ENCODE measurements at places on chromosomes 12 and 14.

GRCh38 chr12:51511546-51512260, 79.3 kb upstream of the SCN8A start:
- no peak for DNase-seq

DNA sequence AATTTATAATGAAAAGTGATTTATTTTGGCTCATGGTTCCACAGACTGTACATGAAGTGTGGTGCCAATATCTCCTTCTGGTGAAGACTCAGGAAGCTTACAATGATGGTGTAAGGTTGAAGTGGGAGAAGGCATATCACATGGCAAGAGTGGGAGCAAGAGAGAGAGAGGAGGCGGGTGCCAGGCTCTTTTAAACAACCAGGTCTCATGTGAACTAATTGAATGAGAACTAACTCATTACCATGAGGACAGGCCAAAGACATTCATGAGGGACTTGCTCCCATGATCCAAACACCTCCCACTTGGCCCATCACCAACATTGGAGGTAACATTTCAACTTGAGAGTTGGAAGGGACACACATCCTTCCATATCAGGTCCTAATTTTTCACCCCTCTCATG, 155.2 kb downstream of the SLC38A4 start:
- DNase-seq = no peak

DNA sequence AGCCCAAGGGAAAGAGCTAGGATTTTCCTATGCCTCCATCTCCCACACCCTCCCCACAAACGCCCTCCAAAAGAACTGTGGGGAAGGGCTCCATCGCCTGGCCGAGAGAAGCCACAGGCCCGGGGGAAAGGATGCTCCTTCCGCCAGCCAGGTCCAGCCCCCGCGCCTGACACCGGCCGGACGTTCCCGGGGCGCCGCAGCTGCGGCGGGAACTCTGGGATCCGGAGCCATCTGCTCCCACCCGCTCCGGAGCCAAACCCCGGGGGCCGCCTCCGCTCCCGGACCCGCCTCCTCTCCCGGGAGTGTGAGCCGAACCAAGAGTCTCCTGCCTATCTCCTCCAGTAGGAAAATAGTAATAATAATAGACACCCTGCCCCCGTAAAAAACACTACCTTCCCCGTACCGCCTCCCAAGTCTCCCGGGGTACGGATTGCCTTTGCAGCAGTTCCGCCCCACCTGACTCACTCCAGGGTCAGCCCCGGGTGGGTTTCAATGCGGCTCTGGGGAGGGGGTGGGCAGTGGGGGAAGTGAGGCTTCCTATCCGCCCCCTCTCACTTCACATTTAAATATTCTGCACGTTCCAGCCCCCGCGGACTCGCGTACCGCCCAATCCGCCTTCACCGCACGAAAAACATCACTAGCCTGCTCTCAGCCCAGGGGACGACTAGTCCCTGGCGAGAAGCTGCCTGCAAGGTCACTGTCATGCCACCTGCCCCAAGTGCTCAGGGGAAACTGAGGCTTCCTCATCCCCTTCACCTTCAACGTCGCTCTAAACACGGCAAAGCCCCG, 2.4 kb downstream of the AGAP2 start:
- no peak for DNase-seq

DNA sequence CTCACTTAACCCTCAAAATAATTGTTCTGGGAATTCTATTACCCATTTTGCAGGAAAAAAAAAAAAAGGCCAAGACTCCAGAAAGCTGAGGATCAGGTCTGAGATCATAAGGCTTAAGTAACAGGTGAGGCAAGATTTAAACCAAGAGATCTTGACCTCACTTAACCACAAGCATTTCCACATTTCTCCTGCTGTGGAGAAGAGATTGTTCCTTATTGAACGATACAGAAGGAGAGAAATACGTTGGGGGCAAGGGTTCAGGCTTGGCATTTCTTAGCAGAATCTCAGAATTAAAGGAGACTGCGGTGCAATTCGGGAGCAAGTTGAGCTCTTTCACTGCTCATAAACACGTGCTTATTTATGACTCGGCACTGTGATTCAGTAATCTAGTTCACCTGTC, 885.3 kb upstream of the TMEM132C start:
- DNase-seq = no peak

DNA sequence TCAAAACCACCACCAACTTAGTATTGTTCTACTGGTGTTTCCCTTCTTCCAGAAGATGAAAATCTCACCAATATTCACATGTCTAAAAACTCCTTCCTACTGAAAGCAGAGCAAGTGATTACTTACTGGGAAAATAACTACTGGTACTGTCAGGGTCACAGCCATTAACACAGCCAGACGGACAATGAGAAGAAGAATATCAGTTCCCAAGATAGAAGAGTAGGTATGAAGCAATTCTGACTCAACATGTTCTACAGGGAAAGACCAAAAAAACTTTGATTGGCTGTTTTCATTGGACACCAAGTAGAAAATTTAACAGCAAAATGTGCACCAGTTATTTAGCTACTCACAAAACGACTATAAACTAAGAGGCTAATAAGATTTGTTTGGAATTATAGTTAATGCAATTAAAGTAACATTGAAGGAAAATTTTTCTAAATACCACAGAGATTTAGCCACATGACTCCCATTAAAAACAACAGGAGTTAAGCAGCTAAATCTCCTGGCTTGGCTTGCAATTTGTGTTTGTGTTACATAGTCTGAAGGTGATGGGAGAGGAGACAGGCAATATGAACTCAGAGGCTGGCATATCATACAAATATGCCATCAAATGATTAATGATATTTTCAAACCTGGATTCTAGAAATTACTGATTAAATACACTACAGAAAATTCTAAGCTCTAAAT, 9.5 kb downstream of the SLC38A2 start:
- no peak for DNase-seq

GRCh38 chr14:56774503-56774902, 35.8 kb downstream of the OTX2 start:
- no peak for DNase-seq

DNA sequence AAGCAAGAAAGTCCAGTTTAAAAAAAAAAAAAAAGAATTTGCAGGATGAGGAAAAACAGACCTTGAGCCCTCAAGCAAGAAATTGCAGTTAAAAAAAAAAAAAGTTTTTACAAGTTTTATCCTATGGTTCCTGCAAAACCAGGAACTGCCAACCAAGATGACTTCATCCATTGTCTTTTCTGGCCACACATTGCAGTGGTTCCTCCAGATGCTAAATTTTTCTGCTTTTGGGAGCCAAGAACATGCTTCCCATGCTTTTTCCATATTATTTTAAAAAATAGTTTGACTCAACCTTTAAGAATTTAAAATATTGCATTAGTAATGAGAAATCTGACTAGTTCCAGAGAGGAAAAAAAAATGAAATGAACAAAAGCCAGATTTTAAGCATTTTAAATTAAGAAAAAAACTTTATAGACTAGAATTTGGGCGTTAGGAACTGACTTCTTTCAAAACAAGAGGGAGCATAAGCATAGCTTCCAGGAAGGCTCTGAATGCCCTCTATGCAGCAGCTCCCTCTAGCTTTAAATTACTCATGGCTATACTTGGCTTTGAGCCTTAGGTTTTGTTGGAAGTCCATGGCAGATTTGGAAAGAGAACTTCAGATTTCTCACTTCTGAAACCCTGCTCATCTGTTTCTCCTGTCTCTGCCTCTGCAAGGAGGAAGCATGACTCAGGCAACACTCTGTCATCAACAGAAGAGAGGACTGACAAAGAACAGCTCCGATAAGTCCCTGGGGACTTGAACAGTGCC, 124.5 kb downstream of the GPR65 start:
- no peak for DNase-seq

DNA sequence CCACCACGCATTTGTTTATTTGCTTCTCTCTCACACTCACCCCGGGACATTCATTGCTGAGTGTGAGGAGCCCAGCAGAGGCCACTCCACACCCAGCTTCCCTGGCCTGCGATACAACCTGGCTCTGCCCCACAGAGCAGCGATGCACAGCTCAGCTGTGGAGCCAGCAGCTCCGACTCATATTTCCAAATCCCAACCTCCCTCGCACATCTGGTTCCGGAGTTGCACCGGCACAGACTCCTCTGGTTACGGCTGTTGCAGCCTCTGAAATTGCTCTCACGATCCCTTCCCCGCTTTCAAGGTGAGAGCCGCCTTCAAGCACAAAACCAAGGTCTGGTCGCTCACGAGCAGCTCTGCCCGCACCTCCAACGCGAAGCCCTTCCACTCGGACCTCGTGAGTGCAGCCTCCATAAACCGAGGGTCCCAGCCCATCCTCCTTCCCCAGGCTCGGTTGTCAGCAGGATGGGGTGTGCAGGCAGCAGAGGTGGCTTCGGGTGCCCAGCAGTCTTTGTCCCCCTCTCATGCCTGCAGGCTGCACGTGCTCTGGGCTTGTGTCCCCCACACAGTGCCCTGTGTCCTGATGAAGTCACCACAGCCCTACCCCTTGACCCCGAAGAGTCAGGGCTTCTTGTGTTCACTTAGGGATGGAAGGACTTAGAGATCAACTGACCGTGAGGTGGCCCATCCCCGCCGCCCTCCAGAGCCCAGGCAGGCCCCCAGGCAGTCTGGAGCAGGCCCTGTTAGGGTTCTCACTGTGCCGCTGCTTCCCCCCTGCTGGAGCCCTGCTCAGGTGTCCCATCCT, 184.3 kb downstream of the ADGRD1 start:
- DNase-seq = no peak

DNA sequence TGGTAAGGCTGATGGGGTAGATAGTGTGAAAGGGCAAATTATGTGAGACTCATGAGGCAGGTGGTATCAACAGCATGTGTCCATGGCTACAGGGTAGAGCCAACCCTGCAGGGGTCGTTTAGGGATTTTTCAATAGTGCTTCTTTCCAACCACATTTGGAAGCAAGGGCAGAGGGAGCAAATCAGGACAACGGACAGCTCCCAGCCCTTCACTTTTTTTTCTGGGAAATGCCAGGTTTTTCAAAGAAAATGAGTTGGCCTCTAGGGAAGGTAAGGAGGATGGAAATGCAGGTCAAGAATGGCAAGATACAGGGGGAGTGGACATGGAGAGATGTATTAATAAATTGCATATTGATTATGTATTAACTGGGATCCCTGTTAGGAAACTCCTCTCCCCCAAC, 4.9 kb upstream of the CMA1 start:
- DNase-seq = no peak

GRCh38 chr14:90577661-90578282, 180.9 kb downstream of the CALM1 start:
- DNase-seq = no peak

DNA sequence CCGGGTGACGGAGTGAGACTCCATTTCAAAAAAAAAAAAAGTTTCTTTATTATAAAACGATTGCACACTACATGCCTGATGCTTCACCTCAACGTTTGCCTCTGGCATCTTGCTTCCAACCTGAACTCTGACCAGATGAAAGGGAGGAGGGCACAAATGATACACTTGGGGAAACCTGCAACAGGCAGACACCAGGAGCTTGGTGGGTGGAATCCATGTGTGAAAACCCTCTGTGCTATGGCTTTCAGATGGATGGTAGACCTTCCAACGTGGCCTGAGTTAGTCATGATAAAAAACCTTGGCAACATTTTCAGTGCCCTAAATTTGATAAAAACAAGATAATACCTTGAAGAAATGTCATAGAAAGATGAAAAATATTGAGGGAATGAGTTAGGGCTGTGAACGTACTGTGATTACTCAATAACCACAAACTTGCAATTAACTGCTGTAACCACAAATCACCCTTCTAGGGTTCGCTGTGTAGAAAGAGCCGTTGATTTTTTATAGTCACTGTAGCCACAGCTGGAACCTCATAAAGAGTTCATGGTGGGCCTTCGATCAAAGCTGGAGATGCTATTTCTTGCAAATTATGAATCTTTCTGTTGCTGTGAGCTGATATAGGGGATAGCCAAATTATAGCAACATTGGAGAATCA, 26.1 kb upstream of the GZMB start:
- DNase-seq = no peak

DNA sequence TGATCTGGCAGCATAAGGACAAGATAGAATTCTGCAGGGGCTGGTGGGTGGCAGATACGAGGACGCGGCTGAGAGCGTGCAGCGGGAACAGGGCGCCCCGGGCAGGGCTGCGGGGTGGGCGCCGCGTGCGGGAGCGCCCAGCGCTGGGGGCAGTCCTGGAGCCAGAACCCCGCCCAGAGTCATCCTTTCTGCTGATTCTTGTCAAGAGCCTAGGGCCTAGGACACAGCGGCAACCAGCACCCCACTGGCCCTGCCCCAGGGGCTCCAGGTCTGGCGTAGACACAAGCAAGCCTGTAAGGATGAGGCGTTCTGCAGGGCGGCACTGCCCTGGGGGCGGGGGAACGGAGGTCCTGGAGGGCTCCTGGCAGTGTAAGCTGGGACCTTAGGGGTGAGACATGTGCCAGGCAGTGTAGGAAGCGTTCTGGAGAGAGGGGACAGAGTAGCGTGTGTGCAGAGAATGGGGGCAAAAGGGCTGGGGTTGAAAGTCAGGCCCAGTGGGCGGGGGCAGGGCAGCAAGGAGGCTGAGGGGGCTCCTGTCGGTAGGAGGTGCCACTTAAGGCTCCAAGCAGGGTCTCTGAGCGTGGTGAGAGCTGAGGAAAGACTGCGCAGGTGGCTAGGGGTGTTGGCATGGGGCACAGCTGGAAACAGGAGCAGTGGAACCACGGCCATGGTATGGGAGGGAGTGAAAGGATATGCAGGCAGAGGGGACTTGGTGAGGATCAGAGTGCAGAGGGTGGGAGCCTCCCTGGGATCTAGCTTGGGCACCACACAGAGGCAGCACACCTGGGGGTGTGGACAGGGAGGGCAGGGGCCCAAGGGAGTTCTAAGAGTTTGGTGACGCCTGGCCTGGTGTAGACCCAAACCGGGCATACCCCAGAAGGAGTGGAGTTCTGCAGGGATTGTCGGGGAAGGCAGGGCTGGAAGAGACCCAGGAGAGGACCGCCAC, 845 bp upstream of the AHNAK2 start:
- no peak for DNase-seq

DNA sequence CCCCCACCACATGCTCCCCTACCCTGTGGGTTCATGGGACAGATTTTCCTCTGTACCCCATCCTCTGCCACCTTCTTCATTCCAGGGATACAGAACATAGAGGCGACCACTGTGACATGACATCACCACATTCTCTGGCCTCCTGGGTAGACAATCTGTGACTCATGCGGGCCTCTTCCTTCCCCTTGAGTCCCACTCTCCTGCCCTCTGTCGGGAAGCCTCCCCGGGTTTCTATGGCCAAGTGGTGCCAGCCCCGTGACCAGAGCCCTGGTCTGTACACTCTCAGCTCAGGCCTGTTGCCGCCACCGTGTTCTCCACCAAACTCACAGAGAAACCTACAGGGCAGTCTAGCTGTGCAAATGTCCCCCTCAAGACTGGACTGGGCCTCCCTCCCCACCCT, 8.0 kb downstream of the CLMN start:
- no peak for DNase-seq

GRCh38 chr14:86683561-86683960, 1153.6 kb downstream of the FLRT2 start:
- no peak for DNase-seq

GRCh38 chr14:95137164-95137803, 20.0 kb downstream of the DICER1 start:
- DNase-seq = no peak

Data from stimulated activated CD8-positive, alpha-beta memory T cell treated with anti-CD3 and anti-CD28 coated beads, Interleukin-4, amount 100 ng/mL, for 1 hour (primary cell).